ENCODE measurements at places on chromosomes 13 and 19. TPM values are rescaled to one million over a fixed set of nuclear protein-coding genes. Genes with fewer than 3 reads are reported as not detected.

The MISP gene
- total RNA-seq = not detected

GRCh38 chr19:11204943-11205349, 7.6 kb upstream of the KANK2 start:
- DNase-seq = peak; percentile 77

DNA sequence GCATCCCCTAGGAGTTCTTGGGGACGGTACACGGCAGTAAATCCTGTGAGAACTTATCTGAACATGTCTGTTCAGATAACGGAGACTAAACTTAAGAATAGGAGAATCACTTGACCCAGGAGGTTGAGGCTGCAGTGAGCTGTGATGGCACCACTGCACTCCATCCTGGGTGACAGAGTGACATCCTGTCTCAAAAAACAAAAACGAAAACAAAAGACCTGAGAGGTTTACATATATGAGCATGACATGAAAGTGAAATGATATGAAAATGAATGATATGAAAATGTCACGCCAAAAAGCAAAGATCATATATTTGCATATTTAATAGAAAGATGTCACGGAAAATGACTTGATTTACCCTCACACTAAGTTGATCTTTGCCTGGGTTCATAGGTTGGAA, 5.8 kb downstream of the ZNF175 start:
- DNase-seq = no peak

DNA sequence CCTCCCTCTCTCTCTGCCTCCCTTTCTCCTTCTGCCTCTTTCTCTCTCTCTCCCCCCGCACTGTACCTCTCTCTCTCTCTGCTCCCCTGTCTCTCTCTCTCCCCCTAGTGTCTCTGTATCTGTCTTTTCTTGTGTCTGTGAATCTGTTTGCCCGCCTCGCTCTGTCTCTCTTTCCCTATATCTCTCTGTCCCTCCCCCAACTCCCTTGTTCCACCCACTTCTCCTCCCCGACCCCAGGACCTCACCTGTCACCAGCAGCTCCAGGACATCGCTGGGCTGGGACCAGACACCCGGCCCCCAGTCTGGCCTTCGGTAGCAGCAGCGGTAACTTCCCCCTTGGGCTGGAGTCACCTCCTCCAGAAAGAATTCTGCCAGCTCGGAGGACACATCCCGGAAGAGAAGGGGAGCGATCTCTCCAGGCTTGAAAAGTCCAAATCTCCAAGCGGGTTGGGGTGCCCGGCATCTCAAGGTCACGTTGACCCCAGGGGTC, 3.9 kb downstream of the OSCAR start:
- no peak for DNase-seq

The ALOX5AP gene
- 42.4 TPM for total RNA-seq

The SHISA7 gene
- total RNA-seq = 0.11 TPM

DNA sequence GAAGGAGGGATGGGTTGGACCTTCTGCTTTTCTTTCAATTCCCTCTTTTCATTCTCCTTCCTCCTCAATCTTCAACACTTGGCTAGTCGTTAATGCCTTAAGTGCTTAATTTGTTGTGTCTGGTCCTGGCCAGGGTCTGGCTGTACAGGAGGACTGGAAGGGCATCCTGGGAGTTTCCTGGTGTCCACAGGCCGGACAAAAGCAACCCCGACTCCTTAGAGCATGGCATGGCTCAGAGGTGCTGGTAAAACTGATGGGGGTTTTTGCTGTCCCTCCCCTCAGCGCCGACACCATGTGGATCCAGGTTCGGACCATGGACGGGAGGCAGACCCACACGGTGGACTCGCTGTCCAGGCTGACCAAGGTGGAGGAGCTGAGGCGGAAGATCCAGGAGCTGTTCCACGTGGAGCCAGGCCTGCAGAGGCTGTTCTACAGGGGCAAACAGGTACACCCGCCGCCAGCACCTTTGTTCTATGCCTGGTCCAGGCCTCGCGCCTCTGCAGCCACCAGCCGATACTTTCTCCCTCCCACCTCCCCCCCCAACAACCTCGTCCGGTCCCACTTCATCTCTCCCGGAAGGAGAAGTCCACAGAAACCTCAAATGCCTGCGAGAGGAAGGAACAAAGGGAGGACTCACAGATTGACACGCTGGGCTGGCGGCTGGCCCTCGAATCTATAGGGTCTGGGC, 1.4 kb downstream of the UHRF1 start:
- DNase-seq = no peak

The HSH2D gene
- total RNA-seq = 0.83 TPM

DNA sequence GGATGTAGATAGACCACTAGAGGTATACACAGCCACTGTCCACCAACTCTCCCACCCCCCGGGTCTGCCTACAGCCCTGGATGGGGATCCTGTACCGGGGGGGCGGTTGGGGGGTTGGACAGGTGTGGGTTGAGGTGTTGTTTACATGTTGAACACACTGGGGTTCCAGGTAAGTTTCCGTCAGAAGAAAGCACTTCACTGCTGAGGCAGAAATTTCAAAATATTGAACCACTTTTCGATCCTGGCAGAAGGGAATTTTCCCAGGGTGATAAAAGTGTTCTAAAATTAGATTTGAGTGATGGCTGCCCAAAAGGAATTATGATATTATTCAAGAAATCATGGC, 6.6 kb upstream of the CEACAM16 start:
- DNase-seq = no peak

The DENND1C gene
- 4.5 TPM for total RNA-seq

The DCT gene
- total RNA-seq = 0.36 TPM

The PEAK3 gene
- 0.54 TPM for total RNA-seq

DNA sequence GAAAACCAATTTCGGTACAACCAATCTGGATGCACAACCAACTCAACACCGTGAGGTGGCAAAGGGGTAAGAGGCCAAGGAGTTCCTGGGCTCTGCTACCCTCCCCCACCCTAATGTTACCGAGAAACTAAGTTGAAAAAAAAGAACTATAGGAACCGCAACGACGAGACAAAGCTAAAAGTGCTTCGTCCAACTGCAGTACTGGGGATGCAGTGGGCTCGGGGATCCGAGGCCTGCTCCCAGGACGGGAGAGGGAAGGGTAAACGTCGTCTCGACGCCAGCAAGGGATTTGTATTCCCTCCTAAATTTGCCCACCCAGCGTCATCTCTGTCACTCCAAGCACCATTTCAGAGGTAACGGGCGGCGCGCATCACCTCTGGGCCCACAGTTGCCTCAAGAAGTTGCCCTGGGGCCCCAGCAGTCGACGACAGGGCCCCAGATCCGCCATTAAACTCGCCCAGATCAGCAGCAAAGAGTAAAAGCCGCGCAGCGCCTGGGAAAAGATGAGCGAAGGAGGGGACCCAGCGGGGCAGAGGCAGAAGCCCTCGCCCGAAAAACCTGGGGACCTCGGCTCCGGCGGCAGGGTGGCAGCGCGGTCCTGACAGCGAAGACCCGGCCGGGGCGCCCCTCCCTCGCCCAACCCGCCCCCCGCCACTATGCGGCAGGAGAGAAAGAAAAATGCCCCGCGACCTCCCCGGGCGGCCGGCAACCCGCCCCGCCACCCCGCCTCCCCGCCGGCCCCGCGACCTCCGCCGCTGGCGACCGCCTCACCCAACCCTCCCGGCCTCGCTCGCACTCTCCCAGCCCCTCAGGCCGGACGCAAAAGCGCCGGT, 752 bp downstream of the ZMYM5 start:
- peak; percentile 34 for DNase-seq

- no peak for DNase-seq
Measured at GRCh38 chr13:65609350-65609749, 1620.8 kb downstream of the PCDH9 start.

- DNase-seq = no peak
Measured at GRCh38 chr13:21987793-21988192, 316.9 kb downstream of the FGF9 start.

DNA sequence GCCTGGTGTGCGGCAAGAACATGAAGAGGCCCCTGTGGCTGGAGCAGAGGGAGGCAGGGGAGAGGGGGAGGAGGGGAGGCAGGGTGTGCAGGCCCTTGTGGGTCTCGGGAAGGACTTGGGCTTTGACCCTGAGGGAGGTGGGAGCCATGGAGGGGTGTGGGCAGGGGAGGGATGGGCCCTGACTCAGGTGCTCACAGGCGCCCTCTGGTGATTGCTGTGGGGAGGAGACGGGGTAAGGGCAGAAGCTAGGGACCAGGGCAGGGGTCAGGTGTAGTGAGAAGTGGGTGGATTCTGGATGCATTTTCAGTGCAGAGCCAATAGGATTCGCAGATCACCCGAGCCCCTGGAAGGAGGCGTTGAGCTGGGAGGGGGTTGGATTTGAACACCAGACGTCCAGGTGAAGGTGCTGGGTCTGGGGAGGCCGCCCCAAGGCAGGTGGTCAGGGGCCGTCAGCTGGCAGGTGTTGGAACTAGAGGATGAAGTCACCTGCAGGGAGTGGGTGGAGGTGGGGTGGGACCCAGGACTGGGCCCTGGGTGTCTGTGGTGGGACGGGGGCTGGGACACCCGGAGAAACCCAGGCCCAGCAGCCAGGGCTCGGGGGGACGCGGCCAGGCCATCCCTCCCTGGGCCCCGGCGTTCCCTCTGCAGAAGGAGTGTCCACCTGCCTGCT, 185.4 kb downstream of the KDM4B start:
- peak; percentile 47 for DNase-seq

GRCh38 chr13:107025991-107026390, 458.1 kb upstream of the ARGLU1 start:
- peak; percentile 20 for DNase-seq

GRCh38 chr13:64556376-64556775, 2673.8 kb downstream of the PCDH9 start:
- no peak for DNase-seq

GRCh38 chr13:69948016-69948415, 159.6 kb upstream of the ATXN8OS start:
- DNase-seq = no peak

GRCh38 chr19:42277821-42278451, 8.9 kb downstream of the CIC start:
- peak; percentile 43 for DNase-seq

GRCh38 chr19:30148039-30148790, 206.2 kb downstream of the URI1 start:
- no peak for DNase-seq

DNA sequence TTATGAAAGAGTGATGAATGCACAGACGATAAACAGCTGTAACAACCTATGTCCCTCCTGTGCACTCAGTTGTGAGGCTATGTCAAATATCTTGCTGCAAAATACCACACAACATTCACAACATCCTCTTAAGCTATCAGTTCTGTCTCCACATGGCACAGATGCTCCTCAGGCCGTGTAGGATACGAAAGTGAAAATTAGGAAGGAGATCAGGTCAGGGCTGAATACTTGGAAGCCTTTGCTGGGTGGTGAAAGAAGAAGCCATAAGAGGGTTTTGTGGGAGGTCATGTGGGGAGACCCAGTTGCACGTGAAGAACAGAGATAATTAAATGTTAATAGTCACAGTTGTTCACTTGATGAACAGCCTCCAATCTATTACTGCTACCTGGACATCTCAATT, 58.9 kb downstream of the RXFP2 start:
- no peak for DNase-seq

The DNAAF3 gene
- total RNA-seq = 2.3 TPM

DNA sequence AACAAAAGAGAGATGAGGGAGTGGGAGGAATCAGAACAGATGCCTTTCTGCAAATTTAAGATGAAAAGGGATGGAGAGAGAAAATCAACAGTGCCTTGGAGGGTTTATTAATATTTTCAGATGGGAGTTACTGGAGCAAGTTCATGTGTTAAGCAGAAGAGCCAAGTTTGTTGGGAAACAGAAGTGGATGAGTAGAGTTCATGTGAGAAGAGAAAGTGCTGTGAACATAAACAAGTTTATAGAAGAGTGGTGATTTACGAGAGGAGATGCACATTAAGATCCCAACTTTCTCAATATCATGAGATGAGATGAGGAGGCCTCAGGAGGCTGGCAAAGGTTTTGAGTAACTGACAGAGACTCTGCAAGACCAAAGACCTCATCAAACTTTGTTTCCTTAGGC, 274.1 kb upstream of the HTR2A start:
- DNase-seq = no peak

- DNase-seq = no peak
Measured at GRCh38 chr13:49098771-49099512, 121.2 kb upstream of the MLNR start.

The CLC gene
- total RNA-seq = not detected

DNA sequence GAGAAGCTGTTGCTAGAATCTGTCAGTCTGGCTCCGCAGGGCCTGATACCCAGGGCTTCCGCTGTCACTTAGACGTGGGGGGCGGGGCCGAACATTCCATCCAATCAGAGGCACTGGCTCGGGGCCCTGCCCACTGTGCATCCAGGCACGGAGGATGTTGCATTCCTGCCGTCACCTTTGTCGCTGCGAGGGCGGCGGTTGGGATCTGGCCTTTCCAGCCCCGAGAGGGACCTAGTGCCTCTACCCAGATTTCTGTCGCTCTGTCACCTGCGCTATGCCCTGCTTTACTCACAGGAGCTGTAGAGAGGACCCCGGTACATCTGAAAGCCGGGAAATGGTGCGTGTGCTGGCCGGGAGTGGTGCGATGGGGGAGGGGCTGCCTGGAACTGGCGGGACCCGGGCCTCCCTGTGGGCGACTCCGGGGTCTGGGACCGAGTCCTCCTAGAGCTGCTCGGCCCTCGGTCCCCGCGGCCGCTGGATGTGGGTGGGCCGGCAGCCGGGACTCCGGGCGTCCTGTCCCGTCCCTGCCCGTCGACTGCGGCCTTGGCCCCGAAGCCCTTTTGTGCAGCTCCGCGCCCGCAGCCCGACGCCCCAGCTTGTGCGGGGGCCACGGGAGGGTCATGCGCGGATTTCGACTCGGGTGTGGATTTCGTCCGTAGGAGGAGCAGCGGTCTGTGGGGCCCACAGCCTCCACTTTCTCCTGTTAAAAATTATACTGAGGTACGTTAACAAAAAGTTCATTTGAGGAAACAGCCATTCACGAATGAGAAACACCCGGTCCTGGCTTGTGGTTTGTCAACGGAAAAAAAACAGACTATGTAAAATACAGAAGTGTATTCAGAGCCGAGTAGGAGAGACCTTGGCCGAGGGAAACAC, at the start of gene ZNF439:
Gene ZNF439, plus strand, starts transcription at position 133 of the 876 bp plus-strand sequence. Its CDS starts 142 bp downstream, at position 275.
- DNase-seq = peak; percentile 86

DNA sequence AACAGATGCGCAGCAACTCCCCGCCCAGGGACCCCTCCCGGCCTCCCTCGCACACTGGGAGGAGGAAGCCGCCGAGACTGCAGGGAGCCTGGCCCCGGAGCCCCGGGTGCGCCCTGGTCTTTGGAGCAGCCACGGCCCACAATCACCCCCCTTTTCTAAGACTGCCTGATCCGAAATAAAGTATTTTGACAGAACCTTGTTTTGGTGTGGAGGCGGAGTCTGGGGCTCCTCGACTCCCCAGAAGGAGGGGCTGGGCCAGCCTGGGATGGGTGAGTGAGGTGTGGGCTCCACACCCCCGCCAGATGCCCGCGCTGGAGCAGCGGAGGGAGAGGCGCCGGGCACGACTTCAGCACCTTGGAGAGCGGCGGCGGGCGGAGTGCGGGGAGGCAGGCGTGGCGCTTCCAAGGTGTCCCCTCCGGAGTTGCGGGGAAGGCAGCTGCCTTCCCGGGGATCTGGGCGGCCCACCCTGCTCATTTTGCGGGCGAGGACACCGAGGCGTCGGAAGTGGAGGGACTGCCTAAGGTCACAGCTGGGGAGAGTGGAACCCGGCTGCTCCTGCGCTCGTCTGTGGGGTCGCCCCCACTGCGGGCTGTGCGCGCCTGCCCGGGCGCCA, 9.4 kb downstream of the SIRT6 start:
- no peak for DNase-seq
